ENCODE measurements at places on chromosomes 2 and 18. TPM values are rescaled to one million over a fixed set of nuclear protein-coding genes. Genes with fewer than 3 reads are reported as not detected.

DNA sequence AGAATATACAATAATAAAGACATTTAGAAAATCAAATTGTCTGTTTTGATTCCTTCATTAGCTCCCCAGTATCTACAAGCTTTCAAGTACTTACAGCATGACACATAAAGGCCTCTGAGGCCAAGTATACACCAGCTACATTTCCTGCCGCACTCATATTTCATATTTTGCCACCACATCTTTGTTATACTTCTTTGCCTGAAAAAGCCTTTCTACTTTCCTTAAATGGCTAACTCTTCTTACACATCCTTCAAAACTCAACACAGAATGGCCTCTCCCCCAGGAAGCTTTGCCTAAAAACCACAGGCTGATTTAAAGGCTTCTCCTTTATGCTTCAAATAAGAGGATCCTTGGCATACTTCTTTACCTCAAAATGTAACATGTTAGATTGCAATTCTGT, 4.5 kb downstream of the STK17B start:
- DNase-seq = no peak
- peak overlapping the region; percentile 78 for H3K27ac ChIP-seq
- peaks cover 43% of the 10 kb centered on the region for H3K36me3 ChIP-seq
- H3K4me3 ChIP-seq = peak overlapping the region; percentile 82
- peaks cover 41% of the 10 kb centered on the region for H3K4me1 ChIP-seq

DNA sequence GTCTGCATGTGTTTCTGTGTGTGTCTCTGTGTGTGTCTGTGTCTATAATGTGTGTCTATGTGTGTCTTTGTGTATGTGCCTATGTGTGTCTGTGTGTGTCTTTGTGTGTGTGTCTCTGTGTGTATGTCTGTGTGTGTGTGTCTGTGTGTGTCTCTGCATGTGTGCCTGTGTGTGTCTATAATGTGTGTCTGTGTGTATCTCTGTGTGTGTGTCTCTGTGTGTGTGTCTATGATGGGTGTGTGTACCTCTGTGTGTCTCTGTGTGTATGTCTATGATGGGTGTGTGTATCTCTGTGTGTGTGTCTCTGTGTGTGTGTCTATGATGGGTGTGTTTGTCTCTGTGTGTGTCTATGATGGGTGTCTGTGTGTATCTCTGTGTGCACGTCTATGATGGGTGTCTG, 126.2 kb upstream of the GPC1 start:
- no peak for DNase-seq
- no peaks in the 10 kb centered on the region for H3K4me1 ChIP-seq
- H3K4me3 ChIP-seq = no peak overlapping the region
- no peak overlapping the region for H3K27ac ChIP-seq
- no peaks in the 10 kb centered on the region for H3K36me3 ChIP-seq

- no peak overlapping the region for H3K4me3 ChIP-seq
- peaks cover 49% of the 10 kb centered on the region for H3K4me1 ChIP-seq
- H3K27me3 ChIP-seq = no peaks in the 10 kb centered on the region
- no peaks in the 10 kb centered on the region for H3K36me3 ChIP-seq
These were observed 36.5 kb downstream of the GPD2 start for GRCh38 chr2:156472686-156473085.

DNA sequence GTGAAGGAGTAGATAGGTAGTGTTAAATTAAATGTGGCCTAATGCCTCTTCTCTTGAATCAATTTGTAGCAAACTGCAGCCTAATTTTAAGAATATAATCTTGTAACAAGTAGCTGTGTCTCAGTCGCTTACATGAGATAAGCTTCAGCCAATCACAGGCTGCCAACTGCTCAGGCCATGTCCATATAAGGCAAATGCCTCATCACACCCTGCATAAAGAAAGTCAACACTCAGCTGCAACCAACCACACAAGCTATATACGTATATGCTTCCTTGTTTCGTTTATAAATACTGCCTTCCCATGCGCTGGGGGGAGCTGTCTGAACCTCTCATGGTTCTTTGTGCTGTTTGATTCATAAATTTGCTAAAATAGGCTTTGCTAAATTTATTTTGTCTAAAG, 476.3 kb downstream of the TRIB2 start:
- H3K36me3 ChIP-seq = no peaks in the 10 kb centered on the region
- no peaks in the 10 kb centered on the region for H3K27me3 ChIP-seq
- DNase-seq = peak; percentile 6
- no peaks in the 10 kb centered on the region for H3K4me1 ChIP-seq

GRCh38 chr2:213065583-213066442, 85.6 kb downstream of the IKZF2 start:
- no peaks in the 10 kb centered on the region for H3K27me3 ChIP-seq
- H3K4me3 ChIP-seq = peak overlapping the region; percentile 41
- H3K27ac ChIP-seq = peak overlapping the region; percentile 40
- peaks cover 13% of the 10 kb centered on the region for H3K4me1 ChIP-seq

DNA sequence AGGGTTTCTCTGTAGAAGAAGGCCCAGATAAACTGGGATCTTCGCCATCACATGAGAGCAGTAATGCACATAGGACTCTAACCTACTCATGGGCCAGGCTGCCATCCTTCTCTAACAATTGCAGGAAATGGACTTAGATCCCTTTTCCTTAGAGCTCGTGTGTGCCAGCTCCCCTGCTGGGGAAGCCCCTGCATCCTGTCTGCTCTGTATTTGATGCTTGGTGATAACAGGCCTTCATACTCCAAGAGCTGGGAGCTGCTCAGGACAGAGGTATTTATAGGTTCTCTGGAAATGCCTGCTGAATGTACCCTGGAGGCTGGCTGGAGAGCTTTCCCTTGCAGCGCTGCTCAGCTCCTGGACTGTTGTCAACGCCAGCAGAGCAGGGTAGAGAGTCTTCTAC, 249.6 kb downstream of the MTX2 start:
- H3K27me3 ChIP-seq = no peaks in the 10 kb centered on the region
- no peak overlapping the region for H3K27ac ChIP-seq
- H3K36me3 ChIP-seq = no peaks in the 10 kb centered on the region
- DNase-seq = no peak
- peaks cover 12% of the 10 kb centered on the region for H3K4me1 ChIP-seq
- no peak overlapping the region for H3K4me3 ChIP-seq

- no peaks in the 10 kb centered on the region for H3K27me3 ChIP-seq
- H3K4me3 ChIP-seq = no peak overlapping the region
- H3K36me3 ChIP-seq = peaks cover 26% of the 10 kb centered on the region
These were observed 2.8 kb upstream of the LCLAT1 start for GRCh38 chr2:30444273-30444672.

- no peak overlapping the region for H3K4me3 ChIP-seq
- no peaks in the 10 kb centered on the region for H3K27me3 ChIP-seq
- peaks cover 26% of the 10 kb centered on the region for H3K36me3 ChIP-seq
- no peak for DNase-seq
- no peak overlapping the region for H3K27ac ChIP-seq
- no peaks in the 10 kb centered on the region for H3K4me1 ChIP-seq
These were observed 26.3 kb downstream of the ERLEC1 start for GRCh38 chr2:53813151-53813550.

DNA sequence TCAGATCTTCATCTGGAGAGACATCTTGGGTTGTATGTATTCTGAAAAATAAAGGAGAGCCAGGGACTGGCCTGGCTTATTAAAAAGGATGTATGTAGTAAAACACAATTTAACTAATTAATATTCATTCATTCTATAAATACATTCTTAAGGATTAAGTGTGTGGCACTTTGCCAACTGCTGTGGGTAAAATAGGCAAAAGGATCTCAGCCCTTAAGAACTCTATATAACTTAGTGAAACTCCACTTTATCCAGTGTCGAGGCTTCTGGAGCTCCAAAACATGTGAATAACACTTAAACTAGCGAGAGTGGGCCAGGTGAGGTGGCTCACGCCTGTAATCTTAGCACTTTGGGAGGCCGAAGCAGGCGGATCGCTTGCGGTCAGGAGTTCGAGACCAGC, 7.7 kb upstream of the STK39 start:
- no peak overlapping the region for H3K4me3 ChIP-seq
- no peak overlapping the region for H3K27ac ChIP-seq
- H3K36me3 ChIP-seq = no peaks in the 10 kb centered on the region

- H3K36me3 ChIP-seq = no peaks in the 10 kb centered on the region
- peaks cover 47% of the 10 kb centered on the region for H3K27me3 ChIP-seq
- DNase-seq = no peak
These were observed 149.4 kb downstream of the TNS1 start for GRCh38 chr2:217853301-217853881.

DNA sequence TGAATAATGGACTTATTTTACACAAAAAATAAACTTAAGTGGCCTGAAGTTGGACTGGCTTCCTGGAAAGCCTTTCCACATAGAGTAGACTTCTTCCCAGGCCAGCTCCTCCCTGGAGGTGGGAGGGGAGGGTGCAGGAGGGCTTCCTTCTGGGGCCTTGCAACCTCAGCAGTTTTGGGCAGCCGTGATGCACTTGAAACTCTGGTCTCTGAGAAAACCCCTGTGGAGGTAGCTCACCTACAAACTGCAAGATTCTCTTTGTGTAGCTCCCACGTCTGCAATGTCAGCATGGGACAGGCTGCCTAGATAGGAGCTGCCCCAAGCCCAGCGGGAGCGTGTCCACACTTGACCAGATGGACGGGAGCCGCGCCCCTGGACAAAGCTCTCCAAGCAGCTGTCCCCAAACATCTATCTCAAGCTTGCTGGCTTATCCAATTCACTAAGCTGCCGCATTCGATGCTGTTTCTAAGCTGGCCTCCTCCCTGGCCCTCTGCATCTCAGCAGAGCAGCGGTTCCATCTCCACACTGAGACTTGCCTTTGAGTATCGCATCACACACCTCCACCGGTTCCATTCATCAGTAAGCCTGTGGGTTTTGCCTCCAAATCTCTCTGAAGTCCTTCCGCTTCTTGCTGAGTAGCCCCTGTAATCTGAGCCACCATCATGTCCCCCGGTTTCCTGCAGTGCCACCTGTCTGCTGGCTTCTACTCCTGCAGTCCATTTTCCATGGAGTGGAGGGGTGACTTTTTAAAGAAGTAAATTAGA, 1.6 kb upstream of the LPIN1 start:
- H3K27ac ChIP-seq = peak overlapping the region; percentile 89
- peak overlapping the region; percentile 60 for H3K4me3 ChIP-seq
- H3K27me3 ChIP-seq = no peaks in the 10 kb centered on the region
- DNase-seq = peak; percentile 39
- peaks cover 62% of the 10 kb centered on the region for H3K4me1 ChIP-seq

- no peak overlapping the region for H3K4me3 ChIP-seq
- H3K4me1 ChIP-seq = peaks cover 13% of the 10 kb centered on the region
- H3K27me3 ChIP-seq = no peaks in the 10 kb centered on the region
- H3K27ac ChIP-seq = no peak overlapping the region
- no peaks in the 10 kb centered on the region for H3K36me3 ChIP-seq
These were observed 149.5 kb downstream of the INO80D start for GRCh38 chr2:205936446-205936845.

KRTCAP3 gene
- 74.0 TPM for total RNA-seq

RAX gene
- not detected for total RNA-seq

KCNG2 gene
- not detected for total RNA-seq

MAP3K2 gene
- total RNA-seq = 60.4 TPM

RFTN2 gene
- 0.05 TPM for total RNA-seq

ZNF396 gene
- 2.7 TPM for total RNA-seq

AQP12B gene
- not detected for total RNA-seq
